RPMI7951 (cell line): ENCODE measurements at places on chromosomes 1 and 21.
A peak's percentile ranks its signal among the peaks of the same experiment; 100 is the strongest.

DNA sequence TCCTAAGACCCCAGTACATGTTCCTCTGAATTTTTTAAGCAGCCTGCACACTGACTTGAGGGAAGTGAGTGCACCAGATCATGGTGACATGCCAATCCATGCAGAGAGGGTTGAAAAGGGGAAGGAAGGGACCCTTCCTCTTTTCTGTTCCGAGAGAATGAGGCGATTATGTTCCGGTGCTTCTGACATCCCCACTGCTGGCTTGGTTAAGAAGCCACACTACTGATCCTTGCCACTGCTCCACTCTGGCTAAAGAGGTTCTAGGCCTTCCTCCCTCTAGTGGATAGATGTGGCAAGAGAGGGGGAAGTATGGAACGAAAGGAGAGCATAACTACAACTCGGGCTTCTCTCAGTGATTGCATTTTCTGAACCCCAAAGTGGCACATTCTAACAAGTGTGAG is 1.8 kb upstream of the CYB5R1 start:
- peak; percentile 70 for DNase-seq

GRCh38 chr1:245245021-245245667 is 90.4 kb downstream of the KIF26B start:
- DNase-seq = no peak

GRCh38 chr21:16279731-16280581 is 550.2 kb downstream of the USP25 start:
- DNase-seq = no peak

DNA sequence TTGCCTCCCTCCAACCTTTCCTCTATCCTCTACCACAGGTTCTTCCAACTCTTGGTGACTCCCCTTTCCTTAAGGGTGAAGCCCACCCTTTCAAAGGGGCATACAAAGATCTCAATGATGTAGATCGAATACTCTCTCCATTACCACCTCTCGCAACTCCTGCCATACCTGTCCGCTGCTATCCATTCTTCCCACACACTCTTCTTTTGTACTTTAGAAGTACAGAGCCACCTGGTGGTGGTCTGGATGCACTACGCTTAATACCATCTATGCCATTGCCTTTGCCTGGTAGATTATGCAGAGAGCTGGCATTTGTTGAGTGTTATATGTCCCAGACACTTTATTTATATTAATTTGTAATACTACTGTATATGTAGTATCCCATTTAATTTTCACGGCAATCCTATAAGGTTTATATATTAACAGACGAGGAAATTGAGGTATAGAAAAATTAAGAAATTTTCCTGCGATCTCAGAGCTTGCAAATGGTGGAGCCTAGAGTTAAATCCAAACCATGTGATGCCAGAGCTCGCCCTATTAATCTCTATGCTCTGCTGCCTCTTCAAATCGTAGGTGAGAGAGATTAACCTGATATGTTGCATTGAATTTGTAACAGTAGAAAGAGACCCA is 22.9 kb downstream of the TSHB start:
- peak; percentile 61 for DNase-seq

- peak; percentile 80 for DNase-seq
Observed at GRCh38 chr21:33025489-33026442, at the start of gene OLIG2. TSS of gene OLIG2 (plus strand) at chr21:33025935. CDS start at chr21:33026863, 928 bp downstream.

DNA sequence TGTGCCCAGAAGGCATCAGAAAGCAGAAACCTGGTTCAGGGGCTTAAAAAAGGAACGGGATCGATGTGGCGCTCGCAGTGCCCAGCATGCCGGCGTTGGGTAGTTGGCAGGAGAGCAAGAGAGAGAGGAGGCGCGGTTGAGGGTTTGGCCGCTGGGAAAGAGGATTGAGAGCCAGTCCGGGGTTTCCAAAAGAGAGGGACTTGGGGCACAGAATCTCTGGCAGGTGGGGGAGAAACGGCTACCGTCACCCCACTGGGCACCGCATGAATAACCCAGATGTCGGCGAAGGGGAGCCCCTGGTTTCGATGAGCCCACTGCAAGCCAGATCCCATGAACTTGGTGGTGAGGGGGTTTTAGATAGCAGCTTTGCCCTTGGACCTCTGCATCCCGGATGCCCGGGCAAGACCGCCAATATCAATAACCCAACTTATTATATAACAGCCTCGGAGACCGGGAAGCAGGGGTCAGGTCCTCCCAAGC is 60.4 kb upstream of the ACOT11 start:
- DNase-seq = peak; percentile 29

- DNase-seq = no peak
Observed at GRCh38 chr1:30179942-30180543, 543.3 kb downstream of the MATN1 start.

DNA sequence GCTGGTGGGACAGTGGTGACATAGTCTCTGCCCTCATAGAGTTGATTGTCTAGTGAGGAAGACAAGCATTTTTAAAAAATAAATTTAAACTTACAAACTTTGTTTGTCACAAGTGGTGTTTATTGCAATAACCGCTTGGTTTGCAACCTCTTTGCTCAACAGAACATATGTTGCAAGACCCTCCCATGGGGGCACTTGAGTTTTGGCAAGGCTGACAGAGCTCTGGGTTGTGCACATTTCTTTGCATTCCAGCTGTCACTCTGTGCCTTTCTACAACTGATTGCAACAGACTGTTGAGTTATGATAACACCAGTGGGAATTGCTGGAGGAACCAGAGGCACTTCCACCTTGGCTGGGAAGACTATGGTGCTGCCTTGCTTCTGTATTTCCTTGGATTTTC is 58.4 kb downstream of the LAMC2 start:
- DNase-seq = no peak

- DNase-seq = no peak
Observed at GRCh38 chr1:211114446-211114845, 19.5 kb downstream of the KCNH1 start.

DNA sequence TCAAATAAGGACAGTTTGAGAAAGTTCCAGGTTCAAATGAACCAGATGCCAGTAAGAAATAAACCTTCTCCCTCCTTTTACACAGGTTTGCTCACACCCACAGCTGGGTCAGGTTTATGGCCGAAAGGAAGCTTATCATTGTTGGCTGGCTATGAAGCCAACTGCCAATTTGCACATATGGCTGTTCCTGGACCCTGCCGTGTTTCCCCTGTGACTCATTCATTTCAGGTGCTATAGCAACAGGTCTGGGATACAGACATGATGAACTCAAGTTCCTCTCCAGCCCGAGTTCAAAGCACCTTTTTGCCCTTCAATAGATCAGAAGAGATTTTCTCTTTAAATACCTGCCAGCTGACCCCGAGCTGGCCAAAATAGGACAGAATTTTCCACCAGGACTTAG is 134.4 kb upstream of the SMYD2 start:
- DNase-seq = peak; percentile 65

- peak; percentile 2 for DNase-seq
Observed at GRCh38 chr1:113353580-113353979, 36.7 kb upstream of the MAGI3 start.

DNA sequence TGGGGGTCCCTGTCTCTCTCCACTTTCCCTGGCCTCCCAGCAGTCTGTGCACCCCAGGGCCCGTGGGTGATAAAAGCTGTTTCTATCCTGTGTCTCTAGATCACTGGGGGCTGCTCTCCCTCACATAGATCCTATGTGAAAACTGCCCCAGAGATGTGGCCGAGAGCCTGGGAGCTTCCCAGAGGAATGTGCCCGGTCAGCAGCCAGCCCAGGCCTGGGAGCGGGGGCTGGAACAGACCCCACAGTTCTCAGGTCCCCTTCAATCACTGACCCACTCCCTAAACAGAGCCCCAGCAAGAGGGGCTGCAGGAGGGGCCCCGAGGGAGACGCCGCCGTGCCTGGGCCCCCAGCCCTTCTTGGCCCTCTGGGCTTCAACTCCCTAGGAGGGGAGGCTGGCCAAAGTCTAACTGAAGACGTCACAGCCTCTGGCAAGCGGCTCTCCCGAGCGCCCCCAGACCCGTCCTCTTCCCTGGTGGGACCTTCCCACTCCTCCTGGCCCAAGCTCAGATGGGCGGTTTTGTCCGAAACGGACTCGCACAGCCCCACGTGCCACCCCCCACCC is 403 bp downstream of the MXRA8 start:
- no peak for DNase-seq

DNA sequence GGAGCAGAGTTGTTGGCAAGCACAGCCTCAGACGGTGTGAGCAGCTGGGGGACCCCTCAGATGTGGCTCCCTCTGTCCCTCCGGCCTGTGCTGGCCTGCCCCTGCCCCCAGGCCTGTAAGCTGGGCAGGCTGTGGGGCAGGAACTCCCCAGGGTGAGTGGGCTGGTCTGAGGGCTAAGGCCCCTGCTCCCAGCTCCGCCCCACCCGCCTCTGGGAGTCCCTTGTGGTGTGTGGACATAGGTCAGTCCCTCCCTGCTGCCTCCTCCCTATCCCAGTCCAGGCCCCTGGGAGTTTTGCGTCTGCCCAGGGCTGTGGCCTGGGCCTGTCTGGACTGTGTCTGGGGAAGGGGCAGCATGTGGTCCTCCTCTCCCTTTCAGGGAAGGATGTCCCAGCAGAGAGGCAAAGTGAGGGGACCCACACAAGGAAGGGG is 3.6 kb upstream of the VWA1 start:
- no peak for DNase-seq

- peak; percentile 62 for DNase-seq
Observed at GRCh38 chr1:246587606-246588005, 21.4 kb downstream of the CNST start.

DNA sequence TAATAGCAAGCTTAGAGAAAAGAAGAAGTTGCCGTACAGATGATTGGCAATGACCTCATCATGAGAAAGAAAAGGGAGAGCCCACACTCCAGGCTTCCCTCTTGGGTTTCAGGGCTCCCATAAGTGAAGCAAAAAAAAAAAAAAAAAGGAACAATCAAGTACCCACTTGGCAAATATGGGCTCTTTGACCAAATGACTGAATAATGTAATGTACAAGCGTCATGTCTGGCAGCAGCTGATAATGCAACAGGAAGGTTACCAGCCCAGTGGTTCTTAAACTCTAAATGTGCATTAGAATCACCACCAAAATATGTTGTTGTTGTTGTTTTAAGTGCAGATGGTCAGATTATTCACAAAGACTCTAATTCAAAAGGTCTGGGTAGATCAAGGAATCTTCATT is 13.5 kb downstream of the TNFSF4 start:
- peak; percentile 62 for DNase-seq

DNA sequence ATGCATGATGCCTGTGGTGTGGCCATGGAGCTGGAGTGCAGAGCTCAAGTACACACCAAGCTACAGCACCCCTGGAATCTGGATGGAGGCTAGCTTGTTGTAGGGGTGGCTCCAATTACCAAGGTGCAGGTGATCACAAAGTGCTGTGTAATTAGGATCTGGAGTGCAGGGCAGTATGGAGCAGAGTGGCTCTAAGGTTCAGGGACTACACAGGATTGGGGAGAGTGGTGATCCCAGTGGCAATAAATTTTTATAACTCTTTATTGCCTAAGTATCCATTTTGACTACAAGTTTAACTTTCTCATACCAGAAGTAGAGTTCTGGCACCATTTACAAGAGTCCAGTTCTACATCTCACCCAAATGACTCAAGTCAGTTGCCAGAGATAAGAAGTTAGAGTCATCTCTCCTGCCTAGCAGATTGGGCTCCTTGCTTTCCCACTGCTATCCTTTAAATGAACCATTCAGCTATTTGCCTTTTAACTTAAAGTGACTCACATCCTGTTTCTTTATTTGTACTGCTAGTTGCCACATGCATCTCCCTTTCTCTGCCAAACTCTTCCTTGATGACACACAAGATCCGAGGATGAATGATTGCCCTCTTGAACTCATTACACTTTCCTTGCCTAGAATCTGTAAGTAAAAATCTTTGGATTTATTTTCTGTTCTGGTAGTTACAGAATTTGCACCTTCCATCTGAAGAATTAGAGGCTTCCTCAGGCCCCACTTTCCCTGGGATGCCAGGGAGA is 427.2 kb downstream of the KCNT2 start:
- peak; percentile 95 for DNase-seq

DNA sequence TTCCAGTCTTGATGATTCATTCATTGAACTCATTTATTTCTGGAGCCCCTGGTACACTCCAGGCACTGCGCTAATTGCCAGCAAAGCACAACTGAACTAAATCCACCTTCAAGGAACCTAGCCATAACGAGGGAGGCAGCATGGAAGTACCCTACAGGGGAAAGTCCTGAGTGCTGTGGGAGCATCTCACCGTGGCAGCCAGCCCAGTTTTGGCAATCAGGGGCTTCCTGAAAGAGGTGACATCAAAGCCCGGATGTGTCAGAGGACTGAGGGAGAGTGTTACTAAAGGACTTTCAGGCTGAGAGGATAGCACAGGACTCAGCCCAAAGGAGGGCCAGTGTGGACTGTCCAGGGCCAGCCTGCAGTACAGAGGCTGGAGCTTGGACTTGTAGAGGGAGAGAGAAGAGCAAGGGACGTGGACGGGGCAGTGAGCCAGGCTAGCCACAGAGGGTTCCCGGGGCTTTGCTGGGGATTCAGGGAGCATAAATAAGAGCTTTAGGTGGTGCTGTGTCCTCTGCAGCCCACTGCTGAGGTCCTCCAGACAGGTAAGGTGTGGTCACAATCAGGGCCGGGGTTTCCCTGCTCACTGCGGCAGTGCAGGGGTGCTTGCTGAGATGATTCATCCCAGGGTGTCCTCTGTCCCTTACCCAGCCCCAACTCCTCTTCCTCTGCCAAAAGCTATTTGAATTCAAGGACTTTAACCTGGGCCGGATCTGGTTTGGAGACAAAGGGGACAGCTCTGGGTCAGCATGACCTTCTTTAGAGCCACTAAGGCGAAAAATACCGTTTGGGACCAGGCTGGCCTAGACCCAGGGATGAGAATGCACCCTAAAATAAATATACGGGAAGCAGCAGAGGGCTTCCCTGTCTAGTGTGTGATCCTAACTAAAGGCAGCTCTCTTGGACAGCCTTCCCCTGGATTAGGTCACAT is 128.3 kb downstream of the EDEM3 start:
- DNase-seq = no peak

DNA sequence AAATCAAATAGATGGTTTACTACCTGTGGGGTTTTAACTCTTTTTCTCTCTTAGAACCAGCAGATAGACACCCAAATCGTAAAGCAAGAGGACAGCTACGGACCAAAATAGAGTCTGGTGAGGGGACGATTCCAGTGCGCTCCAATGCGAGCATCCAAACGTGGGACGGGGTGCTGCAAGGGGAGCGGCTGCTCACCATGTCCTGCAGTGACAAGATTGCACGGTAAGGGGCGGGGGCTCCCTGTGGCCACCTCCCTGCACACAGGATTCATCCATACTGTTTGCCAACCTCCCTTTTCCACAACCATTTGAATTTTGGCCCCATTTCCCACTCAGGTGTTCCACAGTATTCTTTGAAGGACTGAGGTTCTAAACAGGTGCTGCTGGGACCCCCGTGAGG is 102.8 kb downstream of the POFUT2 start:
- no peak for DNase-seq

- no peak for DNase-seq
Observed at GRCh38 chr21:14591377-14591776, 45.3 kb upstream of the SAMSN1 start.
